CD4-positive, alpha-beta T cell treated with Interleukin-12 subunit alpha and Interleukin-12 subunit beta, for 1 hour (primary cell): ENCODE measurements at places on chromosomes 3 and 15.
A peak's percentile ranks its signal among the peaks of the same experiment; 100 is the strongest.

- DNase-seq: no peak
Observed at GRCh38 chr15:61660579-61660978, 399.7 kb downstream of the VPS13C start.

DNA sequence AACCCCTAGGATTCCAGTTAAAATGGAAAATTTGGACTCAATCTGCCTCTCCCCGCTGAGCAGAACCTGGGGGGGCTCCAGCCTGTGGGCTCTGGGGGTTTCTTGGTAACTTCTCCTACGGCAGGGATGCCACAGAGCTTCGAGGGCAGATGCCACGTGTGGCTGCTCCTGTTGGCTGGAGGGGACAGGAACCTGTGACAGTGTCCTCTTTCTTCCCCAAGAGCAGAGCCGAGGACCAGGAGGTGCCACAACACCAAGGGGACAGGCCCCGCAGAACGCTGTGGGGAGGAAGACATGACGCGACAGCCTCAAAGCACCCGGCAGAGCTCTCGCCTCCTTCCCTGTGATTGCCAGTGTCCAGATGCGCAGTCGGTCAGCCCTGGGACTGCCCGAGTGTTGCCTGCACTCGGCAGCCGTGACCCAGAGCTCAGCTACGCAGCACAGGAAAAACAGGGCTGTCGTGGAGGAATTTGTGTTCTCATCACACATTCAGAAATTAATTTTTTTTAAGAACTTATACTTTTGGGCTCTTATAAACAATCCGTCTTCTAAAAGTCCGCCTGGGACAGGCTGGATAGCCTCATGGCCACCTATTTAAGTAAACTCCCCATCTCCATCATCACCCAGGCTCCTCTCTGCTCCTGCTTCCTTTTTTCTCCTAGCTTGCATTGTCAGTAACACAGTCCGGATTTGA, 131.9 kb upstream of the MEF2A start:
- no peak for DNase-seq

GRCh38 chr3:58471025-58471887, 20.6 kb upstream of the KCTD6 start:
- peak; percentile 49 for DNase-seq

GRCh38 chr3:16423947-16424673, 89.4 kb downstream of the RFTN1 start:
- DNase-seq: no peak

DNA sequence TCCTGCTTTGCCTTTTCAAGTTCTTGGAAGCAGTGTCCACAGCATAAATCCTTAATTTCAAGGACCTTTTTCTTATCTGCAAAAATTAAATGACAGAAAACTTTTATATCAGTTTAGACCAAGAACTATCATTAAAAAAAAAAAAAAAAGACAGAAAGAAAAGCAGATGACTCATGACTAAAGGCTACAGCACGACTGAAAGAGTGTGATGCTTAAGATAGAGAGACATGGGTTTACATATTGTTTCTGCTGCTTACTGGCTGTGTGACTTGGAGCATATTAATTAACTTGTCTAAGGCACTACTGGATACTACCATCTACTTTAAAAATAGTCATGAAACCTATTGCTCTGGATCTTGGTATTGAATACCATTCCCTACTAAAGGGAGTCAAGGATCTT, 62.3 kb downstream of the CEP152 start:
- DNase-seq: no peak

- DNase-seq: no peak
Observed at GRCh38 chr3:167777356-167777755, 41.8 kb downstream of the SERPINI1 start.

GRCh38 chr3:191688756-191689433, 227.9 kb downstream of the PYDC2 start:
- DNase-seq: no peak

- DNase-seq: no peak
Observed at GRCh38 chr3:177832880-177833279, 635.6 kb upstream of the TBL1XR1 start.

DNA sequence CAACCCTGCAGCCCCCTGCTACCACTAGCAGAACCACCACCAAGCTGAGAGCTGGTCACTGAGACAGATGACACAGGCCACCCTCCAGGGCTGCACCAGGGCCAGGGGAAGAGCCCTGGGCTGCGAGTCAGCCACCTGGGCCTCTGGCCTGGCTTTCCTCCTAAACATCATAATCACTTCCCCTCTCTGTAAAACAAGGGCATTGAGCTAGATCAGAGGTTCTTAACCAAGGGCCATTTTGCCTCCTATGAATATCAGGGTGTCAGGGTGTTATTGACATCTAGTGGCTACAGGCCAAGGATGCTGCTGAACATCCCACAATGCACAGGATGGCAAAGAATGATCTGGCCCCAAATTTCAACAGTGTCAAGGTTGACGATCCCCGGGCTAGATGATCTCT, 25.2 kb downstream of the TLE3 start:
- DNase-seq: no peak

DNA sequence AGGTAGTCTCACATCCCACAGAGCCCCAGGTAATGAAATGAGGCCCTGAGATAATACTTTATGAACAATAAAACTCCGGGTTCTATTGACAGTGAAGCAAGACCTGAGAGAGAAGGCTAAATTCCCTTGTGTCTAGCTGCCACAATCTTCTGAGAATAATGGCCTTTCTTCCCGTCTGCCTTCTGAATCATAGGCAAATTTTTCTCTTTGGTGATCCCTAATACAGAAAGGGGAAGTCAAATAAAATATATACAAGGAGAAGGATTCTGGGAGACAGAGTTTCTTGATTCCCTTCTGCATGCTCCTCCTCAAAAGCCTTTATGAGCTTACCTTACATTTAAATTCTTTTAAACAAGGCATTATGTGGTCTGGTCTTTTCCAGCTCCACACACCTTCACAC, 29.9 kb upstream of the CCR2 start:
- DNase-seq: no peak

DNA sequence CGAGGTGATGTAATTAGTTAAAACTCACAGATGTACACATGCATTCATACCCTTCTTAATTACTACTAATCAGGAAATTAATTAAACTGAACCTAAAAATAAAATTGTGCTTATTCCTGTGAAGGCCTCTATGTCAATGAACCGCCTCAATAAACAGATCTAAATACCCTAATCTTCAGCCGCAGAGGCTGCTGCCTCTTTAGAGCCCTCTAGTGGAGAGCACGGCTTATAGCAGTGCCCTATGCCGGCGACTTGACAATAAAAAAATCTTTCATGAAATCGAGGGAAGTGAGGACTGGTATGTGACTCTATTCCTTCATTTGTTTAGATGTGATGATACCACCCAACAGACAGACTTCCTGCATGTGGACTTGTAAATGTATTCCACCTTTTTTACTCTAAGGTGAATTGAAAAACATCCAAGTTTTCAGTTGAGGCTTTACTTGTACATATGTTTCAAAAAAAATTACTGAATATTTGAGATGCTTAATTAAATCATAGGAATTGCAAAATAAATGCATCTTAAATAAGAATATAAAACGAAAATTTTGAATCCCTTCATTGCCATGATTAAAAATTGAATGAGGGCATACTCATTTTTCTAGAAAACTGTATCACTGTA, 8.3 kb upstream of the EPHA3 start:
- DNase-seq: peak; percentile 37

DNA sequence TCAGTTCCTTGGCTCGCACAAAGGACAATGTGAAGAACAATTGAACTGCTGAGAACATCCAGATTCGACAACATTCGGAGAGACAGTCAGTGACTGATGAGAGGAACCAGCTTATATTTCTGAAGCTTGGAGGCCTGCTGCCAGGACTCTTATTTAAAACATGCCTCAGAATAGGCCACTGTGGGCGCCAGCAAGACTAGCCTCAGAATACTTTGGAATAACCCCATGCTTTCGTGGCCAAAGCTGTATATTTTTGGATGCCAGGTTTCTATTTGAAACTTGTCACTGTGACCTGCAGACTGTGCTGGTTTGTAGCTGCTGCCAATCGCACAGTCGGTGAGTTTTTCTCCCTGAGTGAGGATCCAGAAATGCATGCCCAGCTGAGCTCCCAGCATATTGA, 129.9 kb upstream of the UBE3A start:
- no peak for DNase-seq

DNA sequence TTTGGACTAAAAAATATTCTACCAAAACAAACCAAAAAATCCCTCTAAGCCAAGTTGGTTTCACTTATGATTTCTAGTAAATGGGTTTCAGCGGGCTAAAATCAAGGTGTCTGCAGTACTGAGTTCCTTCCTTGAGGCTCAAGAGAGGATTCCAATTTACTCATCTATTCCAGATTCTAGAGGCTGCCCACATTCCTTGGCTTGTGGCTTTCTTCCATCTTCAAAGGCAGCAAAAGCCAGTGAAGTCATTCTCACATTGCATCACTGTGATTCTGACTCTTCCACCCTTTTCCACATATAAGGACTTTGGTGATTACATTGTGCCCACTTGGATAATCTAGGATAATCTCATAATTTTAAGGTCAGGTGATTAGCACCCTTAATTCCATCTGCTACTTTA, 48.1 kb downstream of the DPPA2 start:
- DNase-seq: no peak
